Posterior vena cava (tissue), 2 donors: ENCODE measurements at places on chromosomes 2 and 18.
A peak's percentile ranks its signal among the peaks of the same experiment; 100 is the strongest.

- DNase-seq = peak; percentile 88
These were observed 12.3 kb upstream of the TEX51 start for GRCh38 chr2:126886211-126886915.

DNA sequence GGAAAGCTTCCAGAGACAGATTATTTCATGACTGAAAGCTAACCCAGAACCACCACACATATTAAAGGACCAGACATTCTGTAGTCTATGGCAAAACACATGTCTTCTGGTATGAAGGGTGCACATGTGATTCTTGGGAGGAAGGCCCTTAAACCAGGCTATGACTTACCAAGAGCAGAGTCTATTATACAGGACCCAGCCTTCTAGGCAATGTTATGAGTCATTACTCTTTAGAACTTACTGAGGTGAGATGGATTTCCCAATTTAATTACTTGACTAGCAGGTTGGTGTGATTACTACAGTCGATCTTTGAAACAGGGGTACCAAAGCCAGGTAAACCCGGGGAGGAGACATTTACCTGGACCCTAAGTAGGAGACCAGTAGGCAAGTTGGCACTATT lies 350.8 kb downstream of the TRIB2 start:
- DNase-seq = no peak

DNA sequence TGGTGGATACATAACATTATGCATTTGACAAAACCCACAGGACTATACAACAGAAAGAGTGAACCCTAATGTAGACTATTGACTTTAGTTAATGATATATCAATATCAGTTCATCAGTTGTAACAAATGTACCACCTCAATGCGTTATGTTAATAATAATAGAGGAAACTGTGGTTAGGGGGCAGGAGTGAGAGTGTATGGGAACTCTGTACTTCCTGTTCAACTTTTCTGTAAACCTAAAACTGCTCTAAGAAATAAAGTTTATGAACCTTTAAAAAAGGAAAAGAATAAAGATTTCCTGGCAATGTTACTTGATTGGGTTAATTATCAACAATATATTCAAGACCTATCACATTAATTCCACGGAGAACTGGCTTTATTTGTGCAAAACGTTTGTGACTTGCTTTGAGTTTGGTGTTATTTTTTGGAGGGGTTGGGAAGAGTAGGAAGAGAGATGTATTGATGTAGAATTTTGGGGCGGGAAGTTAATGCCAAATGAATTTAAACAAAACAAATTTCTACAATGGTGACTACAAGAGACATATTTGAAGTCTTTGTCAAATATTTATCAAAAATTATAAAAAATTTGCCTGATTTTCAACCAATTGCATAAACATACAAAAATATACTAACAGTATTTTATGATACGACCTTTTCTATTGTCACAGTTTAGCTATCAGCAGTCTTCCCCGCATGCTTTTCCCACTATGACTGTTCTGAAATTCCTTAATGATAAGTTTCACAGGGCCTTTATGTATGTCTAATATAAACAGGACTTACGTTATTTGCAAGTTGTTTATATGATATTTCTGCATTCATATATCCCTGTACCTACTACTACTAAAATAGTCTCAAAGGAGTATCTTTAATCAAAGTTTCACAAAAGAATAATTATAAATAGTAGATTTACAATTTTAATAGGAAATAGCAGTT lies 2.1 kb upstream of the RTN4 start:
- DNase-seq = no peak

- DNase-seq = no peak
These were observed 202.3 kb upstream of the RAB6C start for GRCh38 chr2:129777146-129777545.

DNA sequence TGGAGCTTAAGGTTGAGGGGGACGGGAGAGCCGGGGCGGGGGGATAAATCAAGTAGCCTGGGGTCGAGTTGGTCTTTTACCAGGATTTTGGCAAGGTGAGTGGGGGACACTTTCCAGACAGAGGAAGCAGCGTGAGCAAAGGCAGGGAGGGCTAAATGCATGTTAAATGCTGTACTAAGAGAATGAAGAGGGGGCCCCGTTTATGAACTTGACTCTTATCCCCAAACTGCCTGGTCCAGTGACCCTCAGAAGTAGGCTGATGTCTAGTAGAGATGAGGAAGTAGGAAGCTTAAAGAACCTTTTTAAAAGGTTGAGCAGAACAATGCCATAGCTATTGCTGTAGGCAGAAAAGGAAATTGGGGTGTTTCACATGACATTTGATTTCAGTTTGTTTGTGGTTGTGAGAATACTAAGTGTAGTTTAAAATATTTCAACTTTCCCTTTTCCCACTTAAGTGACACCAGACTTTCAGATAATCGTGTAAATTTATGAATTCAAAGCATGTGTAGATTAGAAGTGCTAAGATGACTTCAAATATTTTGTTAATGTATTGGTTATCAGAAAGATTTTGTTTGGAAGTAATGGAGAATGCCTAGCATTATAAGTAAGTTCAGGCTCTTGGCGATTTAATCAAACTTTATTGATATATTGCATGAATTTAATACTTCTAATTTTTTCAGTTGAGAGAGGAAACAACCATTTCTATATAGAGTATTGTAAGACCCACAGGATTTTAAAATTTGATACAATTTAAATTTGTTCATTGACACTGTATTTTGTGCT lies 1.8 kb downstream of the REL start:
- no peak for DNase-seq

- no peak for DNase-seq
These were observed 25.3 kb downstream of the INPP4A start for GRCh38 chr2:98469862-98470544.

DNA sequence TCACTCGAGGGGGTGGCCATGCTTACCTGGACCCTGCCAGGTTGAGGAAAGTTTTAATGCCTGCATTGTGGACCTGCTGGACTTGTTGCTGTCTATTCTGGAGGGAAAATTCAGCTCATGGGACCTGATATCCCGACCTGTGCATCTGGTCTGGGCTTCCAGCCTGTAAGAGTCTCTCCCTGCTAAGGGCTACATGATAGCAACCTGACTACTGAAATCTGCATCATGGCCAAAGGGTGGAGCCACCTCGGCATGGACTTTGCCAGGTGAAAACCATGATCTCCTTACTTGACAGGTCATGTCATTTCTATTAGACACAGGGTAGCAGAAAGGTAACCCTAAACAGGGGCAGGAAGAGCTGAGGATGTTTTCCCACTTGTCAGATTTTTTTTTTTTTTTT lies 12.9 kb upstream of the SLC66A3 start:
- DNase-seq = no peak

DNA sequence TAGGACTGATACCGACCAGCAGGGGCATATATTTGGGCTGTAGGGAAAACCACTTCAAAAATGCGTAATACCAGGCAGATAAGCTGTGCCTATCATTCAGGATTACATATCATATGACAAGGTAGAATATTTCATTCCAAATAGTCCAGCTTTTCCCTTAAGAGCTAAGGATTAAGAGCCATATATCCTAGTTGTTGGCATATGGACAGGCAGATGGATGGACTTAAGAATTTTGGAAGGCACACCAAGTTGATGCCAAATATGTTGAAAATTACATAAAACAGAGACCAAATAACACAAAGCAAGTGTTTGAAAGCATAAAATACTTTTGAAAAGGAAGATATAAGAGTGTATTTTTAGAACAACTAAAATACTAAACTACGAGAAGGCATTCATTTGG lies 52.1 kb downstream of the LRRTM4 start:
- DNase-seq = no peak

DNA sequence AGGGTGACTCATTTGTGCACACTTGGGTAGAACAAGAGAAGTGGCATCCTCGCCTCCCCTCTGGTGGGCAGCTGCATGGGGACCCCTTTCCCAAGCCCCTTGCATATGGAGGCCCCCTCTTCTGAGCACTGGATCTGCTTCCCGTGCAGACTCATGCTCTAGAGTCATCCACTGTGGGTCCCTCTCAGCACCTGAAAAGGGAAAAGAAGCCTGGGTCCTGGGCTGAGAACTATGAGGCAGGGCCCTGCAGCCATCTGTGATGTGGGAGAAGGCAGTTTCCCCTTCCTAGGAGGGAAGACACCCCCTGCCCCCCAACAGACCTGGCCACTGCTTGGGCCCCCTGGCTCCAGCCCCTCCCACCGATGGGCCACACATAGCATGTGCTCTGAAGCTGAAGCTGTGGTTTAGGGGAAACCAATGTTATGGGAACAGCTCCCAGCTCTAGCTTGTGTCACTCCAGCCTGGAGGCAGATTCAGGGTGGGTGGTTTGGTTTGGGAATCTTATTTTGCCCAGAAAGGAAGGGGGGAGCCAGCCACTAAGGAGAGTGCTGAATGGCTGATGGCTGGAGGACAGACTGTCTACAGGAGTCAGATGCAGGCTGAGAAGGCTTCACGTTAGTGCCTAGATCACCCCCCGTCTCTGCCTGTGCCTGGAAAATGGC lies 172.8 kb downstream of the GLI2 start:
- no peak for DNase-seq

DNA sequence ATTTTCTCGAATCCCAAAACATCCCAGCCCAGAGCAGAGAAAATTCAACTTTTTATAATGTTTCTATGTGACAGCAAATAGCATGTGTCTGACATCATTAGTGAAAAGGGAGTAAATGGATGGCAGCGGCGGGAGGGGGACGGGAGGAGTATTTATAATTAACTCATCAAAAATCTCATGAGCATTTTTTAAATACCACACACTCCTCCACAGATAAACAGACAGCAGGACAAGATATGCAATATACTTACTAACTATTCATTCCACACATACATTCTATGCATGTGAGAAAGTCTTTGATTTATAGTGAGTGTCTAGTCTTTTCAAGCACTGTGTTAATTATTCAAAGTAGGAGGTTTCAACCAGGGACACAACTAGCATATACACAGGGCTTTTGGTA lies 107.6 kb downstream of the LRP2 start:
- DNase-seq = no peak

DNA sequence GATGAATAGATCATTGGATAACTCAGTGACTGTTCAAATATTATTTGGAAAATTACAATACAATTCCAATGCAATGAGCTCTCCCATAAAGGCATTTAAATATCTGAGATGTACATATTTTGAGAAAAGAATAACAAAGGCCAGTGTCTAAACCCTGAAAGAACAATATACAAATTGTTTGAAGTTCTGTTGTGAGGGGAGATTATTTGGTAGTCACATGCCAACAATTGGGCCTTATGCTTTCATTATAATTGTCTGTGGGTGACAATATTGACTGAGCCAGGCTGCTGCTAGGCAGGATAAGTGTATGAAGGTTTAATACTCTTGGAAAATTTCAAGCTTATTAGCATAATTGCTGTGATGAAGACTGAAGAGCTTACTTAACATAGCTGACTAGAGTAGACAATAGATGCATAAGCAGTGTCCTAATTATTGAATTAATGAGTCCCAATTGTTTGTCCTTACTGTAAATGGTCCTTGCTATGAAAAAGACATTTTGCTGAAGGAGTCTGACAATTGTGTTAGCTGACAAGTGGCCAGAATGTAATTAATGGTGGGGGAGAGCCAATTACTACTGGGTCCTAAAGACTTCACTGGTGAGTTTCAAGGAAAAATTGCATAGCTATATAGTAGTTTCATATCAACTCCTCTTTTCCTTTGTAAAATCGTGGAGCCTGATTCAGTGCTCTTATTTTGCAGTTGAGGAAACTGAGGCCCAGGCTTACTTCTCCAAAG lies 5.0 kb upstream of the SMAD2 start:
- no peak for DNase-seq

GRCh38 chr18:3529077-3529476 lies 79.1 kb downstream of the TGIF1 start:
- no peak for DNase-seq

DNA sequence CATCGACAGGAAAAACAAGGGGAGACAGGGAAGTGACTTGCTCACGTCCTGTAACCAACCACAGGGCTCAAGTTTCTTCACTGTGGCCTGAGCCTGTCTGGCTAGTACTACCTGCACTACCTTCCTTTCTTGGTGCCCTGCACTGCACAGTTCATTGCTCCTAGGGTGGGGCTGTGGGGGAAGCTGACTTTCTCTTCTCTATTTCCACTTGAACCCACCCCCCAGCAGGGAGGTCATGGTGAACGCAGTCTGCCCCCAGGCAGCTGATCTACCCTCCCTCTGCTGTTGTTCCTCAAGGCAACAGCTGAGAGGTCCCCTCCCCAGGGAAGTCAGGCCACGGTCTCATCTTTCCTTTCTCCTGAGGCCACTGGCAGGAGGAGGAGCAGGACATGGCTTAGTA lies 532.1 kb downstream of the SOX11 start:
- DNase-seq = no peak
